ENCODE measurements at places on chromosomes 7 and 10.

- ATAC-seq: no peak
Observed at GRCh38 chr10:13189961-13190360, 28.6 kb downstream of the MCM10 start.

DNA sequence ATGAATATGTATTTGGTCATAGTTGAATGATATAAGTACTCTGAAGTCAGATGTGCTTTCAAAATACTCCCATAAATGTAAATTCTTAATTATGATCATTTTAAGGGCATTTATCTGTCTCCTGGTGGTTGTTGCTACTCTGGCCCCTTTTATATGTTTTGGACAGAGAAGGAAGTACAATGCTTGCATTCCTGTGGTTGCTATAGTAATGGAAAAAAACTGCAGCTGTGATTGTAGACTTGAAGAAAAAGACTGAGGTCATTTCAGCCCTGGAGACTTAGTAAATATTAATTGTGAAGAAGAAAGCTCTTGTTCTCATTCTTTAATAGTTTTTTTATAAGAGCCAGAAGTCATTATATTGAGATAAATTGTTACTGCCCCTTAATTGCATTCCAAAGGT, 70.2 kb upstream of the FERD3L start:
- no peak for ATAC-seq

DNA sequence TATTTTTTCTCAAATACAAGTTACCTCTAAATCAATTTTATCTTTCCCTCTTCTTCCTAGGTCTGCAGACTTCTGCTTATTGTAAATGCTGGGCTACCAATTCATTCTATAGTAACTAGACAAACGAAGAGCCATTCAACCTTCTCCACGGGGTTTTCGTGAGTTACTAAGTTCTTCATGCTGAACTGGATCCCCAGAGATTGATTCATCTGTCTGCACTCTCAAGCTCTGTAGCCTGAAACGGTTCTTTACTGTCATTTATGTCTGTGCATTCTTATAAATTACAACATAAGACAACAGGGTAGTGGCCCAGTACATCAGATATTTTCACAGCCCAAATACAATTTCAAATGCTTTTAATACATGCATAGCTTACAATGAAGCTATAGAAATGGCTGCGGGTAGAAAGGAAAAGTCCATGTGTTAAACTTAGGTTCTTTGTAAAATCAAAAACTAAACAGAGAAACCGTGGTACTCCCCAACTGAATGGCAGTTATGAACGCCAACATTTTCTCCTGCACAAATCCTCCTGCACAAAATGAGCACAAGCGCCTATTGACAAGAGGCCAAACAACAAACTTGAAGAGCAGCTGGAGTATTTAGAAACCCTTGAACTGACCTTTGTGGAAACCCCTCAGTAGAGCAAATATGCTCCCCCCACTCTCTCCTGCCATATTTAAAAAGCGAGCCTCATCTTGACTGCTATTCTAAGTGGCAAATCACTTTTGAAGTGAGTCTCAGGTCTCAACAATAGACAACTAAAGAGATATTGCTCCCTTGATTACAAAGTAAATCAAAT, 20.7 kb downstream of the LAMB1 start:
- no peak for ATAC-seq

- no peak for ATAC-seq
Observed at GRCh38 chr7:68564306-68565135, 1033.8 kb upstream of the AUTS2 start.

DNA sequence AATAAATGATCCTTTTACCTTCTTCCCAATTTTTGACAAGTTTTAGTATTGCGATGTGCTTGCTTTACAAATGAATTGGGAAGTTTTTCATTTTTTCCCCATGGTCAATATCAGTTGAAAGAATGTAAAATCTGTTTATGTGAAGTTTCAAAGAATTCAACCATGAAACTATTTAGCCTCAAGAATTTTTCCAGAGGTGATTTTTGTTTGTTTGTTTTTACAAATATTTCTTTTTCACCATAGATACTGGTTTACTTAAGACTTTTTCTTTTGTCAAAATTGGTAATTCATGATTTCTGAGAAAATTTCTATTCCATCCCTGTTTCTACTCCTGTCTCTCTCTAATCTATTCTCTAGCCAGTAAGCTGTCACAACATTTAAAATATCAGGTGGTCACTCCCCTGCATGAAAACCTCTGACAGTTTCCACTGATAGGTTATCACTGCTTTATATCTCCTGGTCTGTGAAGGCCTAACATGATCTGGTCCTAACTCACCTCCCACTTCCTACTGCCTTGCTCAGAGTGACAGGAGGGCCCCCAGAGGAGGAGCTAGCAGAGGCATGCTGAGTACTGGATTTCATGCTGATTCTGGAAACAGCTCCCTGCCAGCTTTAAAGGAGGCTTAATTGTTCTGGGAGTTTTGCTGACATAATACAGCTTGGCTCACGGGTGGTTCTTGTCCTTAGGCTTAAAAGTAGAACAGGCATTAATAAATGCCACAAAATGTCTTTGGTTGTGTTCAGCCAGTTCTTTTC, 7.6 kb upstream of the ARMS2 start:
- no peak for ATAC-seq

GRCh38 chr10:2469802-2470201, 597.5 kb upstream of the PFKP start:
- no peak for ATAC-seq

- no peak for ATAC-seq
Observed at GRCh38 chr10:44906486-44906885, 4.7 kb upstream of the TMEM72 start.

DNA sequence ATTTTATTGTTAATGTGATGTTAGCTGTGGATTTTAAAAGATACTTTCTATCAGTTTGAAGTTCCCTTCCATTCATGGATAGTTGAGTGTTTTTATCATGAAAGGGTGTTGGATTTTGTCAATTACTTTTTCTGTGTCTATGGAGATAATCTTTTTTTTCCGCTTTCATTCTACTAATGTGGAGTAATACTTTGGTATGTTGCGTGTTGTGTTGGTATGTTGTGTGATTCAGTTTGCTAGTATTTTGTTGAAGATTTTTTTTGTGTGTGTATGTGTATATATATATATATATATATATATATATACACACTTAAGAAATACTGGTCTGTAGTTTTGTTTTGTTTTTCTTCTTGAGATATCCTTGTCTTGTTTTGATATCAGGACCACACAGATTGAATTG, 100.3 kb downstream of the CCSER2 start:
- ATAC-seq: no peak

- peak; percentile 19 for ATAC-seq
Observed at GRCh38 chr7:17299483-17299991, 1.1 kb downstream of the AHR start.

DNA sequence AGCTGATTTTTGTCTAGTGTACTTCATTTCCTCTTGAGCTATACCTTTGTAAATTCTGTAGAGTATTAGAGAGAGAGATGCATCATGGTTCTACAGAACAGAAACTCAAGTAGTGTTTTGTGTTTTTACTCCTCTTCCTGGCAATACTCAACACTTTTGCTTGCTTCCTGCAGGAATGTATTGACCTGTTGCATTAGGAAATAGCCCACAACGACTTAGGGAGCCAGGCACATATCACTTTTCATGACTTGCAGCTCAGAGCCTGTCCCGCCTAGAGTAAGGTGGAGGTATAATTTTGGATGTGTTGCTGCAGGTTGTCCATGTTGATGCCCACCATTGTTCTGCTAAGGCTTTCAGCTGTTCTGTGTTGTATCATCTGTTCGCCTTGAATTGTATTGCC, 216.3 kb downstream of the SDK1 start:
- ATAC-seq: no peak

GRCh38 chr7:195010-195829, 2.8 kb downstream of the FAM20C start:
- ATAC-seq: no peak

DNA sequence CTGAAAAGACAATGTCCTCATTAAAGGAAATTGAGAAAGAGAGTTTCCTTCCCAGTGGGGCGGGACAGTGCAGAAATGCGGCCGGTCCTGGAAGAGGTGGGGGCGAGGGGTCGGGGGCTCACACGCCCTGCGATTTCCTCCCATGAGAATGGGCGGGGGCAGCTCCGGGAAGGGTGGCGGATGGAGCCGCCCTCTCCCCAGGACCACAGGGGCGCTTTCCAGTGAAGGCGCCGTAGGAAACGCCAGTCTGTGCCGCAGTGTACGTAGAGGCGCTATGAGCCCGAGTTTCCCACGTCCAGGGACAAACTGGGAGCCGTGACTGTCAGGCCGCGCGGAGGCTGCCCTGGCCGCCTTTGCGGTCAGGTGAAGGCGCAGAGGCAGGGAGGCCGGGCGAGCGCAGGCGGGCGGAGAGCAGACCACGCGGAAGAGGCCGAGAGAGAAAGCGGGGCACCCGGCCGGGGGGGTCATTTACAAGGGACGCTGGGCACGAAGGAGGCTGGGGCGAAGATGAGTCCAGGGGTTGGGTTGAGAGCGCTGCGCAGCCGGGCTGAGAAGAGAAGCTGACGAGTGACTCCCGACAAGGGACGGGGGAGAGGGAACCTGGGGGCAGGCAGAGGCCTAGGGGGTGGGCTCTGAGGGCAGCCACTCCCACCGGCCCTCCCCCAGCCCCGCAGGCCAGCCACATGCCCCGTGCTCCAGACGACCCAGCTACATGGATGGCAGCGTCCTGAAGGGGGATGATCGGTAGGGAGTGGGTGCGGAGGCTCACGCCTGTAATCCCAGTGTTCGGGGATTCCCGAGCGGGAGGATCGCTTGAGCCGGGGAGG, 45.0 kb downstream of the ALOX5 start:
- ATAC-seq: peak; percentile 89

DNA sequence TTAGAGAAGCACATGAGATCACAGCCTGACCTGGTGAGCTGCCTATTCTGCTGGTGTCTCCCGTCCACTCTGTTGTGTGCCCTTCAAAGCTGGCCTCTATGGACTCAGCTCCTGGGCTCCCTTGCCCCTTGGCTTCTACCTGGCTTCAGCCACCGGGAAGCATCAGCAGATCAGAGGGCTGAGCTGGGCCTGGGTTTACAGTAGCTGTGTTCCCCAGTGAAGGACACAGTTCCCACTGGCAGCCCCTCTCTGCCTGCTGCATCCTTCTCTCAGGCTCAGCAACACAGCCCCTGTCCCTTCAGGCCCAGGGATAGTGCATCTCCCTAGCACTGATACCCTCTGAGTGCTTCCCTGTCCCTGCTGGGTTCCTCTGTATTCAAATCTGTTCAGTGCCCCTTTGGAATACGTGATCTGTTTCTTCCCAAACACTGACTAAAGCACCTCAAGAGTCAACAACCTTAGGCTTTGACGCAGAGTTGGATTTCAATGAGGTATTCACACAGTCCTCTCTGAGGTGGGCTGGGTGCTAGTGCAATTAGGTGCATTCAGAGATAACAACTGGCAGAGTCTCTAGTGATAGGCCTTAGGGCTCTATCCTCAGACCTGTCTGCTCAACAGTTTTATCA, 109.8 kb downstream of the GRID1 start:
- ATAC-seq: no peak

GRCh38 chr10:71531485-71532446, 135.0 kb downstream of the CDH23 start:
- ATAC-seq: no peak

Data from SK-N-SH treated with all-trans-retinoic acid at 6 μM for 48 hours (cell line).